ENCODE measurements at places on chromosomes 12 and 14.

GRCh38 chr14:65783576-65783975 is 371.0 kb downstream of the FUT8 start:
- DNase-seq, result no peak

GRCh38 chr12:81800298-81801148 is 41.4 kb upstream of the PPFIA2 start:
- no peak for DNase-seq

GRCh38 chr14:89586258-89587135 is 169.5 kb upstream of the FOXN3 start:
- DNase-seq, result no peak

DNA sequence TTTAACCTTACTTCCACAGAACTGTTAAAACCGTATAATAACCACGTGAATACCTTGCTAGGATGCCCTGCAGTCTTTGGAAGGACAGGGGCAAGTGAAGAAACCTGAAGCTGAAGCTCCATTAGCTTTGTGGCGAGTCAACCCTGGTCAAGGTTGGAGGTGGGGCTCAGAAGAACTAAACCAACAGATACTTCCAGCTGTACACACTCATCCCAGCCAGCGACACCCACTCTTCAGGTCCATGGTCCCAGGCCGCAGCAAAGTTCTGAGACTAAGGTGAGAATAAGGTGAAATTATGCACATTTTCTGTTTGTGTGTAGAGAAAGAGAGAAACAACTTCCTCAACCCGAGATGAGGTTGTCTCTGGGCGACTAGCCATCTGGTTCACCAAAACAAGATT is 77.6 kb downstream of the NTF3 start:
- DNase-seq, result no peak

GRCh38 chr12:71069311-71069710 is 88.5 kb downstream of the TSPAN8 start:
- DNase-seq, result no peak

DNA sequence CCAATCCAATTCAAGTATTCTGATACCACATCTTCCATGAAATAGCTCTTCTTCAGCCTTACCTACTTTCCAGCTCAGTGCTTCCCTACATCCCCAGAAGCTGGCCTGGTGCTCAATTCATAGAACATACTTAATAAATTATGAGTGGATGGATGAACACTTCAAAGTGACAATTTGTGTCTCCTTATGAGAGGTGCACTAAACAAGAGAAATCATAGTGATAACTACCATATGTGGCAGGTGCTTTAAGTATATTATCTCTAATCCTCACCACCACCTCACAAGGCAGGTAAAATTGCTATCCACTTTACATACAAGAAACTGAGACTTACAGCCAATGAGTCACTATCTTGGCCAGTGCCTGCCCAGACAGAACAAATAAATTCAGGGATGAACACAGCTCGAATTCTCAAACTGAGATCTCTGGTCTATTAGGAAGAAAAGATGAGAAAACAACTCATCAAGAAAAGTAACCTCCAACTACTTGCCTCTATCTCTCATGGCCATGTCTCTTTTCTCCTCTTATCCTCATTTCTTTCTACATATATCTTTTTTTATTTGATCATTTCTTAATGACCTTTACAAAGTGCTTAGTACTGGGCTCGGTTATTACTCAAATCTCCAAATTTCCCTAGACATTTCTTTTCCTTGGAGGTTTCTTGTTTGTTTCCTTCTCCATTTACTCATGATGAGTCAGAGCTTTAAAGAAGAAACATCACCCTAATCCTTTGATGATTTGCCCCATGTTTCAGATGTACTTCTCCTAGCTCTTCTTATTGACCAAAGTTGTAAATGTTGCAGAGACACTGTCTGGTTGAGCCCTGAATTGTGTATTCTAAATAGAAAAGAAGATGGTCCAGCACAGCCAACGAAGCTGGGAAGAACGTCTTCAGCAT is 161.5 kb downstream of the RPS29 start:
- no peak for DNase-seq

DNA sequence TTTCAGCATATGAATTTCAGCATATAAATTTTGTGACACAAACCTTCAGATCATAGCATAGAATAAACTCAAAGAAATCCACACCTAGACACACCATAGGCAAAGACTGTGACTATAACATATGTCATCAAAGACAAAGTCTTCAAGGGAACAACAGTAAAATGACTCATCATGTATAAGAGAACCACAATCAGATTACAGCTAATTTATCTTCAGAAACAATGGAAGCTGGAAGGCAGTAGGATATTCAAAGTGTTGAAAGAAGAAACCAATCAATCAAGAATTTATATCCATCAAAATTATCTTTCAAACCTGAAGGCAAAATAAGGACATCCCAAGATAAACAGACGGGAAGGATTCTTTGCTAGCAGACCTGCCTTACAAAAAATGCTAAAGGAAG is 29.0 kb downstream of the DLK1 start:
- no peak for DNase-seq
